ENCODE measurements at places on chromosomes 1 and 21.
A peak's percentile ranks its signal among the peaks of the same experiment; 100 is the strongest.

DNA sequence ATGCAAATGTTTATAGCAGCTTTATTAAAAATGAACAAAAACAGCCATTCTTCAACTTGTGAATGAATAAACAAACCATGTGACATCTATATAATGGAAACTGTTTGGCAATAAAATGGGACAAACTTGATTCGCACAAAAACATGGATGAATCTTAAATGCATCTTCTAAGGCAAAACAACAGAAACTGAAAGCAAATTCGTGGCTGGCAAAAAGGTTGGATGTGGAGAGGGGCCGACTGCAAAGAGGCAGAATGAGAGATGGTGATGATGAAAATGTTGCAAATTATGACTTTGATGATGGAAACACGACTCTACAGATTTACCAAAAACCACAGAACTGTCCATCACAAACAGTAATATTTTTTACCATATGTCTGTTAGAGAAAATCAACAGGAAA, 327.0 kb upstream of the NR5A2 start:
- peak; percentile 30 for DNase-seq

DNA sequence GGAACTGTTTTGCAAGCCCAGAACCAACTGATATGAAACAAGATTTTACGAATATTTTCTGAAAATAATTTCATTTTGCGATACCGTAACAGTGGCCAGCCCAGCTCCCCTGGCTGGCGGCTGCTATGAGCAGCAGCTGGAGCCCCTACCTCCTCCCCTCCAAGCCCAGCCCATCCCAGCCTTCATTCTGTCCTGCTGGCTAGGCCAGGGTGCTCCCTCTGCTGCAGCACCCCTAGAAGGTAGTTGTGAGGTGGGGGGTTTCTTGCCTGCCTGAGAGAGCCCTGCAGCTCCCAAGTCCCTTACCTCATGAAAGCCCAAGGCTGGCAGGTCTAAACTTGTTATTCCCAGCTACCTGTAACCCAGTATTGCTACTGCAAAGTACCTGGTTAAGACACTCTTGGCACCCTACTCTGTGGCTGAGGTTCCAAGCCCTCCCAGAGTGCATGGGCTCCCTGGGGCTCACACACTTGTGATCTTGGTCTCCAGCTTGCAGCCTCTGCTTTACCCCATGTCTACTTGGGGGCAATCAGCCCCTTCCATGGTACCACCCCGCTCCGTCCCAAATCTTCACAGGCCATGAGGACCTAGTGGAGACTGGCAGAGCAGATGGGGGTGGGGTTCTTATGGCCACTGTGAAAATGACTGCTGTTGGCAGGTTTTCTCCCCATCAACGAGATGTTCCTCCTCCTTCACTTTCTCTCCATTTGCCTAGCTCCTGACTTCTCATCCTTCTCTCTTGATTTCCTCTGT, 239.8 kb downstream of the TRABD2B start:
- DNase-seq: no peak

GRCh38 chr1:42176902-42177519, 12.5 kb upstream of the GUCA2A start:
- DNase-seq: peak; percentile 72

DNA sequence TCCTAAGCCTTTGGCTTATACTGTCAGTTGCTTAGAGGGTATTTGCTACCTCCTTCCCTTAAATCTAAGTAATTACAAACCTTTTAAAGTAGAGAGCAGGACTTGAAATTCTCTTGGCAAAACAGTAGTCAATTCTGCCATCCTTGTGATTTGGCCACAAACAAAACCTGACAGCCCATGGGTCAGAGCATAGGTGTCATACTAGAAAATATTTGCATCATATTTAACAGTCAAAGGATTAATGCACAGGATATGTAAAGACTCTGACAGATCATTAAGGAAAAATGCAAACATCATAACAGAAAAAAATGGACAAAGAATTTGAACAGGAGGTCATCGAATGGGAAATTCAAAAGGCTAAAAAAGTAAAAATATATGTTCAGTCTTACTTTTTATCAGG, 50.5 kb downstream of the ZFYVE9 start:
- no peak for DNase-seq

Measured in DMS53 (cell line).